Activated CD4-positive, alpha-beta T cell treated with anti-CD3 and anti-CD28 coated beads for 36 hours (primary cell): ENCODE measurements at places on chromosomes 1 and 21.

DNA sequence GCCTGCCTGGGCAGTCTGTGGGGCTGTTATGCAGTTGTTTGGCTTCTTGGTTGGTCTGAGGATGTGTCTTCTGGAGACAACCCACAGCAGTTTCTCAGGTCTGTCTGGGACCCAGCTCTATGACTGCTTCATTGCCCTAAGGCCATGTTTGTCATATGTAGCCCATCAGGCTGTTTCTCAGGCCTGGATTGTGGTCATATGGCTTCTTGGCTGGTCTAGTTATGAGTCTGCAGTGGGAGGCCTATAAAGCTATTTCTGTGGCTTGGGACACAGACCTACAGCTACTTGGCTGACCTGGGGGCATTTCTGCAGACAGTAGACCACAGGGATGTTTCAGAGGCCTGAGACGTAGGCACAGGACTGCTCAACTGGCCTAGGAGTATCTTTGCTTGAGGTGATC is 41.5 kb downstream of the CHIA start:
- no peak for DNase-seq
- H3K27ac ChIP-seq = no peak overlapping the region
- no peaks in the 10 kb centered on the region for H3K27me3 ChIP-seq
- no peak overlapping the region for H3K4me3 ChIP-seq
- peaks cover 7% of the 10 kb centered on the region for H3K36me3 ChIP-seq
- H3K4me1 ChIP-seq = no peaks in the 10 kb centered on the region

DNA sequence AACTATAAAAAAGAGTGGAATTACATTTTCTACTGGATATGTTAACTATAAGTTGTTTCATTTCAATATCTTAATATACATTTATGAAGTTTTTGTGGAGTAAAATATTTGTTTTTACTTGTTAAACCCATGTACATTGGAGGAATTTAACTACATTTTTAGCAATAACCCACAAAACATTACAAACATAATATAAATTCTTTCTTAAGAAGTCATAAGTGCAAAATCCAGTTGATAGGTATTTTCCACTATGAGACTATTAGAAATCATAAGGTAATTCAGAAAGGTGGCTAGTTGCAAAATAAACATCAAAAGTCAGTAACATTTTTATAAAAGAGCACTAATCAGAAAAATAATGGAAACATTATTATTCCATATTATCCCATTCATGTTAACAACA is 73.9 kb upstream of the RRP15 start:
- DNase-seq = no peak
- H3K36me3 ChIP-seq = no peaks in the 10 kb centered on the region

- peak; percentile 65 for DNase-seq
- H3K27me3 ChIP-seq = peaks cover 13% of the 10 kb centered on the region
- no peak overlapping the region for H3K4me3 ChIP-seq
- H3K4me1 ChIP-seq = no peaks in the 10 kb centered on the region
- H3K36me3 ChIP-seq = no peaks in the 10 kb centered on the region
Measured at GRCh38 chr1:152110860-152111514, 4.3 kb downstream of the TCHH start.

DNA sequence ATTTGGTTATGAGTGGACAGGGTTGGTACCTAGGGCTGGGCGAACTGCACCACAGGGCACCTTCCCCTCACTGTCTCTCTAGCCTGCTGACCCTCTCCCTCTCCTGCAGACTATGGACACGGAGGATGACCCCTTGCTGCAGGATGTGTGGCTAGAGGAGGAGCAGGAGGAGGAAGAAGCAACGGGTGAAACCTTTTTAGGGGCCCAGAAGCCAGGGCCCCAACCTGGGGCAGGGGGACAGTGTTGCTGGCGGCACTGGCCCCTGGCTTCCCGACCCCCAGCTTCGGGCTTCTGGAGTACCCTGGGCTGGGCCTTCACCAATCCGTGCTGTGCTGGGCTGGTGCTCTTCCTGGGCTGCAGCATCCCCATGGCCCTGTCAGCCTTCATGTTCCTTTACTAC is 21.9 kb downstream of the DISP3 start:
- H3K4me1 ChIP-seq = no peaks in the 10 kb centered on the region
- DNase-seq = no peak
- H3K27ac ChIP-seq = no peak overlapping the region
- H3K27me3 ChIP-seq = peaks cover 18% of the 10 kb centered on the region

DNA sequence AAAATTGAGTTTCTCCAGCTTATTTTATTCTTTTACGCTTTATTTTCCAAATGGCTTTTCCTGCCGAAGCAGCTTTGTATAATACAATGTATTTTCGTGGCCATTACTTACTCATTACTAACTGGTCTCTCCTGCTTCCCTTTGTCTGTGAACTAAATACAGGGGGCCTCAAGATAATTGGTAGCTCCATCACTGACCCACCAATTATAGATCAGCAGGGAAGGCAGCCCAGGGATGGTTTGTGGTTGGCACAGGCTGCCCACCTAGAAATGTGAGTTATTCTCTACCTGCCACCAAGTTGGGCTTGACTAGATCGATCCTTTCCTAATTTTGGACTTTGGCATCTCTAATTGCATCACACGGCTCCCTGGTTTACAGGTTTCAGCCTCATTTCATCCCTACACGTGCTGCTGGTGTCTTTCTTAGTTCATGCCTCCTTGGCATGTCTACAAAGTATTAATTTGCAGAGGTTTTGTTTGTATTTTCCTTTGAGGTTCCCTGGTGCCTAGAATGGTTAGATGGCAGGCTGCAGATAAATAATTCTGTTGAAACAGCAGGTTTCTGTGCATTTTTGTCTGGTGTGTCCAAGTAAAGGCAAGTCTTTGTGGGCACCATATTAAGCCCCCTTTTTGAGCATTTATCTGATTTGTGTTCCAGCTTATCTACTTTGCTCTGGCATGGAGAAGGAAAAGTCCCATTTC is 35.2 kb downstream of the PEX14 start:
- DNase-seq = no peak
- H3K4me1 ChIP-seq = peaks cover 71% of the 10 kb centered on the region
- H3K27ac ChIP-seq = peak overlapping the region; percentile 80
- no peaks in the 10 kb centered on the region for H3K27me3 ChIP-seq
- no peak overlapping the region for H3K4me3 ChIP-seq
- H3K36me3 ChIP-seq = no peaks in the 10 kb centered on the region

GRCh38 chr1:220786337-220787068 is at the start of gene MTARC1:
Gene MTARC1 (plus strand): TSS chr1:220786913. CDS start chr1:220786945, 32 bp downstream.
- no peaks in the 10 kb centered on the region for H3K36me3 ChIP-seq
- H3K4me3 ChIP-seq = no peak within 1 kb of the TSS
- H3K27ac ChIP-seq = no peak within 1 kb of the TSS
- H3K27me3 ChIP-seq = peaks cover 41% of the 10 kb centered on the region

GRCh38 chr1:42529724-42530181 is 66.7 kb downstream of the CCDC30 start:
- H3K4me3 ChIP-seq = peak overlapping the region; percentile 28
- no peaks in the 10 kb centered on the region for H3K27me3 ChIP-seq
- peak overlapping the region; percentile 52 for H3K27ac ChIP-seq
- peak; percentile 23 for DNase-seq

DNA sequence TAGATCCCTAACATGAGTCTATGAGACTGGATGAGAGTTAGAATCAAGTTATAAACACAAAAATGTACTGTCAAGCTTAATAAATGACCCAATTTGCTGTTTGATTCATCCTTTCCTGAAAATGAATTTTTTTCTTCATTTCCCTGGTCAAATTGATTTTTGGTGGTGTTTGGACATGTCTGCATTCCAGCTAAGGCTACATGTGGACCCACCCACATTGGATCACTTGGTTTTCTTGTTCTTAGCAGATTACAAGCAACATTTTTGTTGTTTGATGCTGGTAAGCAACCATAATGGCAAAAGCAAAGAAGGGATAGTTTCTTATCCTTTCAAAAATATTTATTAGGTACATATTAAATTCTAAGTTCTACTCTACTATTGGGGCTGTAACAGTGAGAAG is 181.1 kb downstream of the NEK7 start:
- no peak for DNase-seq
- H3K4me1 ChIP-seq = no peaks in the 10 kb centered on the region
- no peaks in the 10 kb centered on the region for H3K36me3 ChIP-seq

DNA sequence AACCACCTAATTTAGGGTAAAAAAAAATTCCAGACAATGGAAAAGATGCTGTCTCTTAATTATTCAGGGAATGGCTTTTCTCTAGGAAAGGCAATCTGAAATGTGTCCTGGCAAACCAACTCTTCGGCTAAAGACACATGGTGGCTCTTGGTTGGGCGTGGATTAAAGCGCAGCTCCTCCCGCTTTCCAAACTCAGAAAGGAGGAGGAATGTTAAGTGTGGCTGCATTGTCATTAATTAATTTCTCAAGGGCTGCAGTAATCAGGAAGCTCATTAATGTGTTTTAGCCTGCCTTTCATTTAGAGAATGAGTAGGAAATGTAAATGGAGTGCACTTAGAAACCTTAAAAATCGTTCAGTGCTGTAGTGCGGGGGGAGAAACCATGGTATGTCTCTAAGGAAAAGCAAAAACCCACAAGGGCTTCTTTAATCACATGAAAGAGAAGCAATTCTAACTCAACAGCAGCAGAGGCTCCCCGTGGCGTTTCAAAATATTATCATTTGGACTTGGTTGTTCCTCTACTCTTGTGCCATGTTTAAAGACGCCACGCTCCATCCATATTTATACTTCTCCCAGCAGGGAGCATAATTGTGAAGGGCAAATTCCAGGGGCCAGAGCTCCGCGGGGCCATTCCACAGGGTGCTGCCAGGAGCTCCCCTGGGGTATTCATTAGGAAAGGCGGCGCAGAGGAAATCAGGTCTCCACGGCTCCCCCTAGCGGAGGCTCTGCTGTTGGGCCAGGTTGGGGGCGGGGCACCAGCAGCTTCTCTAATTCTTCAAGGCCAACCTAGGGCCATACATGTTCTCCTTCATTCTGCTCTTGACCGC is 91.9 kb upstream of the SSX2IP start:
- DNase-seq = peak; percentile 89
- H3K27me3 ChIP-seq = no peaks in the 10 kb centered on the region
- H3K27ac ChIP-seq = no peak overlapping the region
- peak overlapping the region; percentile 57 for H3K4me3 ChIP-seq

- H3K36me3 ChIP-seq = peaks cover 67% of the 10 kb centered on the region
- peaks cover 4% of the 10 kb centered on the region for H3K4me1 ChIP-seq
- H3K4me3 ChIP-seq = no peak overlapping the region
- no peaks in the 10 kb centered on the region for H3K27me3 ChIP-seq
- DNase-seq = no peak
Measured at GRCh38 chr1:167694691-167695090, 27.1 kb upstream of the MPZL1 start.

DNA sequence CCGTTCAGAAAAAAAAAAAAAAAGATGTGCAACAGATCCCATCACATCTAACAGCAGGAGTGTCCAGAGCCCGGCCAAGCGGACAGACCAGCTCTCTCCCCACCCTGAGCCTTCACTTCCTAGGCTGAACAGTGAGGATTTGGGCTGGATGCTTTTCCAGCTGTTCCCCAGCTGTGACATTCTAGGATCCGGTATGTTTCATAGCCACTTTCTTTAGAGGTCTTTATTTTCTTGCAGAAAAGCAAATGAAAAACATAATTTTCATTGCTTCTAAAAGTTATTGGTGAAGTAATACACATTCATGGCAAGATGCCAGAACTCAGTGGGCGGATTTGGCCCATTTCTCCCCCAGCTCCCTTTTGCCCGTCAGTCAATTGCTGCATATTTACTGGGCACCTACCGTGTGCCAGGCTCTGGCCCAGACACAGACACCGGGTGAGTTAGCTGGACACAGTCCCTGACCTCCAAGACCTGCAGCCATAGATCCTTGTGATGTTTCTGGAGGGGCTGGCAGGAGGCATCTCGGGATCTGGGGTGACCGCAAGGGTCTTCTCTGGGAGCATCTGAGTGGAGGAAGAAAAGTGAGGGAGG is 213.7 kb upstream of the VAMP3 start:
- no peak overlapping the region for H3K4me3 ChIP-seq
- peaks cover 11% of the 10 kb centered on the region for H3K27me3 ChIP-seq
- no peak overlapping the region for H3K27ac ChIP-seq
- peaks cover 3% of the 10 kb centered on the region for H3K4me1 ChIP-seq
- DNase-seq = no peak

- no peaks in the 10 kb centered on the region for H3K36me3 ChIP-seq
- peaks cover 3% of the 10 kb centered on the region for H3K27me3 ChIP-seq
- H3K4me1 ChIP-seq = peaks cover under 1% of the 10 kb centered on the region
- H3K4me3 ChIP-seq = no peak overlapping the region
- no peak overlapping the region for H3K27ac ChIP-seq
Measured at GRCh38 chr1:28871631-28872401, 42.6 kb upstream of the EPB41 start.

DNA sequence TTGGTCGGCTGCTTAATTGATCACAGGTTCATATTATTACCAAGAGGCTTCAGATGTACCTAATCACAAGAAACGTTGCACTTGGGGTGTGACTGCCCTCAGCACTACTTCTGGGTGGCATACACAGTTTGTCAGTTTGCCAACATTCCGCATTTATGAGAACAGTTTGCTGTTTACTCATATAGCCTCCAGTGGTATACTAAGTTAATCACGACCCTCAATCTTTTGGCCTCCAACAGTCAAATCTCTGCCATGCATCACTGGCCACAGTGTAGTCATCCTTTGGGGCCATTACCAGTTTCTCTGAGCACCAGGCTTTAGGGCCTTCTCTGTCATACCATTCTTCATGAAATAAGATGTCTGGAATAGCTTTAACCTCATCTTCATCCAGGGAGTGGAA is 62.8 kb upstream of the BCL9 start:
- no peaks in the 10 kb centered on the region for H3K36me3 ChIP-seq
- H3K4me3 ChIP-seq = no peak overlapping the region
- no peak for DNase-seq
- no peak overlapping the region for H3K27ac ChIP-seq
